Esophagus muscularis mucosa (tissue), 4 donors: ENCODE measurements at places on chromosomes 2 and 18. TPM values are rescaled to one million over a fixed set of nuclear protein-coding genes. Genes with fewer than 3 reads are reported as not detected.

GRCh38 chr2:17543131-17543660 is 2.7 kb downstream of the VSNL1 start:
- H3K4me3 ChIP-seq, result no peak overlapping the region
- H3K4me1 ChIP-seq, result peaks cover 30% of the 10 kb centered on the region
- H3K36me3 ChIP-seq, result no peaks in the 10 kb centered on the region
- peaks cover 3% of the 10 kb centered on the region for H3K27me3 ChIP-seq
- no peak overlapping the region for H3K27ac ChIP-seq

- H3K27ac ChIP-seq, result no peak overlapping the region
- H3K27me3 ChIP-seq, result no peaks in the 10 kb centered on the region
- H3K4me1 ChIP-seq, result no peaks in the 10 kb centered on the region
- no peak overlapping the region for H3K4me3 ChIP-seq
- no peak for DNase-seq
Observed at GRCh38 chr2:180871649-180872048, 108.8 kb upstream of the UBE2E3 start.

DNA sequence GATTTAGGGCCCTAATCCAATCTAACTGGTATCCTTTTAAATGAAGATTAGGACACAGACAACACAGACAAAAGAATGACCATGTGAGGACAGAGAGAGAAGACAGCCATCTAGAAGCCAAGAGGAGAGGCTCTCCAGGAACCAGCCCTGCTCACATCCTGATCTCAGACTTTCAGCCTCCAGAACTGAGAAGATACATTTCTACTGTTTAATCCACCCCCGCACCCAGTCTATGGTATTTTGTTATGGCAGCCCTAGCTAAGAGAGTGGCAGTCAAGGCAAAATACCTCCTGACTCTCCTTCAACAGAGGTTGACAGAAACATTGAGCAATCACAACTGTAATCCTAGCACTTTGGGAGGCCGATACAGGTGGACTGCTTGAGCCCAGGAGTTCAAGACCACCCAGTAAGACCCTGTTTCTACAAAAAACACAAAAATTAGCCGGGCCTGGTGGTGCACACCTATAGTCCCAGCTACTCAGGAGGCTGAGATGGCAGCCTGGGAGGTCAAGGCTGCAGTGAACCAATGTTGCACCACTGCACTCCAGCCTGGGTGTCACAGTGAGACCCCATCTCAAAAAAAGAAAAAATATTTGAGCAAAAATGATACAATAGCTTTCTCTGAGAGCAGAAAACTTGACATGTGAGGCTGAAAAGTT is 34.7 kb downstream of the WDR33 start:
- H3K36me3 ChIP-seq, result no peaks in the 10 kb centered on the region
- H3K27me3 ChIP-seq, result no peaks in the 10 kb centered on the region
- H3K4me1 ChIP-seq, result peaks cover 47% of the 10 kb centered on the region
- H3K4me3 ChIP-seq, result no peak overlapping the region
- DNase-seq, result no peak

DNA sequence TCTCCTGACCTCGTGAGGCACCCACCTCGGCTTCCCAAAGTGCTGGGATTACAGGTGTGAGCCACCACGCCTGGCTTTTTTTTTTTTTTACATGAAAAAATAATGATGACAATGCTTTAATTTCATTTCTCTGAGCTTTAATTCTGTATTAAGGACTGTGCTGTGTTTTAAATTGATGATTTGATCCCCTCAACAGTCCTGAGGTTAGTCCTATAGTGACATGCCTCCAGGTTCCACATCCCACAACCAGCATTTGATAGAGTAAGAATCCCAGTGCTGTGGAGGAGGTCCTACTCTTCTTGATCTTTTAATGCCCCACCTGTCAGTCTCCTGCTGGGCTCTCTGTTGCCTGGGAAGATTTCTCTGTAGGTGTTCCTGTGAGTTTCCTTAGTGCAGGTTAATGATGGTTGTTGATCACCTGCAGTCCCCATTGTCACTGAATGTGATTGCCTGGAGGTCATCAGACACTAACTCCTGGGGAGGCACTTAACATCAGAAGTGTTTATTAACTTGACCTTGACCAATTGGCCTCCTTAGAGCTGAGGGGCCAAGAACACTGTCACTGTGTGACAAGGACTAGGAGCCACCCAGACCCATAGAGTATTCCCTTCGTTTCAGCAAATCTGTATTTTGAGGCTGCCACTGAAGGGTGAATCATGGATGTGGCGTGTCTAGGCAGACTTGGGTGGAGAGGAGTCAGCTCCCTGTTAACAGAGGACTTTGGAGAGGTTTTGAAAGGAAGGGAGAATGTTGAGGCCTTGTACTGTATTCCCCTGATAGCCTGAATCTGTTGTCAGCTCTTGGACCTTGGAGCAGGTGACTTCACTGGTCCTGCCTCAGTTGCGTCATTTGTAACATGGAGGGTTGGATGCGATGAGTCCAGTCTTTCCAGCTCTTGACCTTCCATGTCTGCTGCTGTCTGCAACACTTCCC is 11.5 kb downstream of the ASAP2 start:
- peak; percentile 78 for DNase-seq
- H3K27ac ChIP-seq, result no peak overlapping the region
- H3K36me3 ChIP-seq, result no peaks in the 10 kb centered on the region
- H3K27me3 ChIP-seq, result no peaks in the 10 kb centered on the region

C18orf54 gene
- total RNA-seq, result 0.84 TPM
